ENCODE measurements at places on chromosomes 4 and X.

GRCh38 chrX:74492720-74493201 lies 71.5 kb downstream of the SLC16A2 start:
- no peak for DNase-seq

GRCh38 chr4:26271703-26272102 lies 49.1 kb upstream of the RBPJ start:
- DNase-seq = no peak

DNA sequence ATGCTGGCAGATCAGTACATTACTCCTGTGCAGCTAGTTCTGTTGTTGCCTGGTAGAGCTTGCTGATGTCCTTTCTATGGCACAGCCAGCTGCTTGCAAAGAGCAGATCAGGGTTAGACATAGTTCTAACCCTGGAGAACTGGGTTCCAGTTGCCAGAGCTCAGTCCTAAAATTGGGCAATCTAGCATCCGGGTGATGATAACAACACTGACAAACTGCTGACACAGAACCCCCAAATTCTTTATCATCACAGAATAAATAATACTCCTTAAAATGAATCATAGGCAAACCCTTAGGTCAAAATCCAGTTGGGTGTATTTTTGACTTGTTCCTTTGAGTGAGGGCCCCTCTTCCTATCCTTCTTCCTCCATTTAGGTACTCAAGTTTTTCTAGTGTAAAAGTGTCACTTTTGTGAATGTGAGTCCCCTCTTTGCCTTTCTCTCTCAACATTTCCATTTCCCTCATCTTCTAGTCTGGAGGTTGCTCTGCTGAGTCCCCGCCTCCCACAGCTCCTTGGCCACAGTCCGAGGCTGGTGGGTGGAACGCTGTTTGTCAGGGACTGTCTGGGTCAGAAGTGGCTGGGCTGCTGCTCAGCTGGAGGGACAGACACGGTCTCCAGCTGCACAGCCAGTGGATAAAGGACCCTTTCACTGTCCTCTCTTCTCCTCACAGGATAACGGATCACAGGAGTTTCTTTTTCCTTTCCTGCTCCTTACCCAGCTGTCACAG lies 93.6 kb upstream of the RASGEF1B start:
- DNase-seq = no peak

DNA sequence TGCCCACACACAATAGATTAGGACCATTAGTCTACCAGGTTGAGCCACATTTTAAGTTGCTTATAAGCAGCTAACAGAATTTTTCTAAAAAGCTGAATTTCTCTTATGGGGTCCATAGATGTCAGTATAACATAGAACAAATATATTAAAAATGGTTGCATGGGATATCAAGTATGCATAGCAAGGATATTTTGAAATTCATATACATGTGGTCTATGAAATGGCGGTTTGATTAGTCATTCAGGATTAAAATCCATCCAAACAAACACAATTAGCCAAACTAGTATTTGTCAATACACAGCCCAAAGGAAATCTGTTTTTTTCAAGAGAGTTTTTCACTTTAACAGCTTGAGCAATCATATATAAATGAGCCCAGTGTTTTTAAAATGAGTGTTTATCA lies 33.5 kb upstream of the AMOT start:
- peak; percentile 35 for DNase-seq

DNA sequence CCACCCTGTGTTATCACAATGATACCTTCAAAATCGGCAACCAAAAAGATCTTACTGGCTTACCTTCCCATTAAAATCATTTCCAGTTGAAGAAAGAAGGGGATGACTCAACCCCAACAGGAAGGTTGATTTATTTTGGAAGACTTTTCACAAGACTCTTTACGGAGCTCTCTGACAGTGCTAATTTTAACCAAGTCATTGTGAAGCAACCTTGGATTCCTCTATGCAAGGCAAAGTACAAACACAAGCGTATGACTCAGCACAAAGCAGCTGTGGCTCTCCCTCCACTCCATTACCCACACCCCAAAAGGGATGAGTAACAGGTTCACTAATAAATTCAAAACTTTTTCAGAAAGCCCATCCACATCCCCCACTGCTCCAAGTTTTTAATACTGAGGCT lies 213.8 kb upstream of the FGF13 start:
- peak; percentile 74 for DNase-seq

DNA sequence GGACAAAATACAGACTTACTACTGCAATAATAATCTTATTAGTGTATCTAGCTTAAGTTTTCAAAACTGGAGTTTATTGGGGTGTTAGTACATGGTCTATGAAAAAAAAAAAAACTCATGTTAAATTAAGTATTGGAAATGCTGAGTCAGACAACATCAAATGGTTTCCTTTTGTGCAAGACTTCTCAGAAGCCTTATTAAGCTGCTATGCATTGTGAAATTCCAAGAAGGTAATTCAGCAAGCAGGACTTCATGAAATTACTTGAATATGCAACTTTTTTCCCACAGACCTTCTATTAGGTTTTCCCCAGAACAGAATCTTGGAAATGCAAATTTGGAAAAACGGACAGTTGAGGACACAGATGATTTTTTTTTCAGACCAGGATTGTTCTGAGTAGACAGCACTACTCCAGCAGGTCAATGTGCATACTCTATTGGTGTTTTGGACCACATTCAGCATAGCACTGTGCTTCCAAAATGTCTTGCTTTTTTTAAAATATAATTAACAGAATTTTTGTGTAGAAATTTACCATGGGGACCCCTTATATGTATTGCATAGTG lies 568.8 kb upstream of the TENM3 start:
- DNase-seq = peak; percentile 89

GRCh38 chr4:126954537-126955291 lies 678.0 kb upstream of the INTU start:
- DNase-seq = peak; percentile 71

- peak; percentile 13 for DNase-seq
Observed at GRCh38 chr4:16931339-16932305, 33.2 kb upstream of the LDB2 start.

- no peak for DNase-seq
Observed at GRCh38 chrX:32448945-32449344, 762.4 kb downstream of the DMD start.

GRCh38 chr4:26885912-26886274 lies 25.3 kb downstream of the STIM2 start:
- DNase-seq = no peak

DNA sequence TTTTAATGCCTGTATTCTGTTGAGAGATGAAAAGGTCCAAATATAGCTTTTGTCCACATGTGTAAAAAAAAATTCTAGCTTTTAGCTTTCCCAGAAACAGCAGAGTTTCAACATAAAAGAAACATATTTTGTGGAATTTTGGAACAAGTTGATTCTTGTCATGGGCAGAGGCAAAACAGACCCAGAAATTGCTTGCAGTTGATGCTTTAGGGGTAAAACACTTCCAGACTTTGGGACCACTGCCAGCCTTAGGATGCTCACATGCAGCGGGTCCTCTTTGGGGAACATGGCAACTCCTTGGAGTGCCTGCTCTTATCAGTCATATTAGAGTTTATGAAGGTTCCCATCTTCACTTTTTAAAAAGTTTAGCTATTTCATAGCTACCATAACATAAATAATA lies 30.4 kb downstream of the DCLK2 start:
- DNase-seq = peak; percentile 54

GRCh38 chr4:112854420-112854819 lies 195.0 kb upstream of the ANK2 start:
- no peak for DNase-seq

- DNase-seq = no peak
Observed at GRCh38 chrX:65702956-65703355, 35.5 kb downstream of the MSN start.

DNA sequence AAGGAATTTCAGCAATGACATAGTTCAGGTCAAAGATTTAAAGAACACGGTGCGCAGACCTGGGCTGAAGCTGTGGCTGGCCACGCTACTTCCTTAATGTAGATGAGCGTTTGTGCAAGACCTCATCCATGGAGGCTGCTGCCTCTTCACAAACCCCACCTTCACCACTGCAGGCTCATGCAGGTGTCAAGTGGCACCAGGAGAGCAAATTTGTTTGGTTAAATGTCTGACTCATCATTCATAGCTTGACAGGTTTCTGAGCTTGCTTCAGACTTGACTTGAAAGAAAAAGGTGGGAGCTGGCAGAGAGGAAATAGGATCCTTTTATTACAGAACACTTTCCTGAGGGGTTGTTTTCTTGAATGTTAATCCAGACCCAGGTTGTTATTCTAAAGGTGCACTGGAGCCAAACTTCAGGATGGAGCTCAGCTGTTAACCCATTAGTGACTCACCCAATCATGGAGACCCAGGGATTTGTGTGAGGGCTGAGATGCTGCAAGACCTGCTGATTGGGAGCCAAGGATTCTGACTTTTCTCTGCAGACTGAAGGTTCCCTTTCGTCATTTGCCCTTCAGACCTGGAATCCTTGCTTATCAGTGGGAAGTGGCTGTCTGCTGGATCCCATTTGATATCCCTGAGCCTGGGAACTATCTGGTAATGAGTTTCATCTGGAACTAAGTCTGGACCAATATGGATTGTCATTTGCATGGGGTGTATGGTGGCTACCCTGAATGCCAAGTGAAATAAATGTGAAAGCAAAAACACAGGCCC lies 315.3 kb downstream of the PTTG2 start:
- DNase-seq = no peak

- no peak for DNase-seq
Observed at GRCh38 chrX:145405012-145405411, 157.7 kb downstream of the SPANXN1 start.

DNA sequence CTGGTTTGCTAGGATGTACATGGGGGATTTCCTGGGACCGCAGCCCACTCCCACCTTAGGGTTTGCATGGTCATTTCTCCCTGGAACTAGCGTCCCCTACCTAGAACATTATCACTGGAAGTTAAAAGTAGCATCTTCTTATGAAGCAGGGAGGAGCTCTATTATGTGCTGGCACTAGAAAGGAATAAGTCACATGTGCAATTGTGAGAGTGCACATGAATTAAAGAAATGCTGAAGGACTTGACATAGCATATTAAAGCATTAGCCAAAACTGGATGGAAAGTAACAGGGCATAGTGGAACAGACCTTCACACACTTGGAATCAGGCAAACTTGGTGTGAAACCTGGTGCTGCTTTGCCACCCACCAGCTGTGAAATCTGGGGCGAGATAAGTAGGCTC lies 2.7 kb downstream of the EXOC1L start:
- DNase-seq = no peak

DNA sequence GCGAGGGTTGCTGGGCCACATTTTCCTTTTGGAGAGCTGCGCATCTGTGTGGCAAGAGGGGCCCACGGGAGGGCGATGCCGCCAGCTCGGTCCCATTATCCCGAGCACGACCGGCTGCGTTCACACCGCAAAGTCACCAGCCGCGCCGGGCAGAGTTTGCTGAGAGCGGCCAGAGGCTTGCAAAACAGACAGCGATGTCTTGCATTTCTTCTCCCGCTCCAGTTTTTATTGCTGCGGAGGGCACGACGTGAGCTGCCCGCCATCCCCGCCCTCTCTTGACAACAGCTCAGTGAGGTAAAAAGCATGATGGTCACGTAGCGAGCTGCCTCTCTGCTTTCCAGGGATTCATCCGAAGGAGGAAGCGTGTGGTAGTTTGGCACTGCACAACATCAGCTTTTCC lies 102.1 kb upstream of the TENM3 start:
- no peak for DNase-seq

DNA sequence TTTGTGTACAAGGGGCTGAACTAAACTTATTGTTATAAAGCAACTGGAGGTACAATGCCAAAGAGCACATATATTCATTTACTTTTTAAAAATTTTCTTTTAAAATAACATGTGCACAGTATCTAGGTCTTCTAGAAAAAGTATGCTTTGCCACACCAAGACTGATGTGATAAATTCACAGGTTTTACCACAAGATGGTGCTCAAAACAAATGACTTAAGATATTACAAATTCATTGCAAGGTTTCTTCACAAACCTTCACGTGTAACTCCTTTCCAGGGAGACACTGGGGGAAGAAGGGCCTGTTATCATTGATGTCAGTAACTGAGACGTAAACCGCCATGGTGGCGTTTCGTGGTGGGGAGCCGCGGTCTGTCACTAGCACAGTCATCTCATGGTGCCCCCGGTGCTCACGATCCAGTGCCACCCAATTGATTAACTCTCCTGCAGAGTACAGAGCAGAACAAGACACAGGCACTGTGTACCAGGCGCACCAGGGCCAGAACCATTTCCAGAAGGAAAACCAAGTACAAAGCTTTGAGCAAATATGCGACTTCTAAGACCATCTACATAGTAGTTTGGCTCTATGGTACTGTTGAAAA lies 162.2 kb downstream of the DCHS2 start:
- peak; percentile 28 for DNase-seq

DNA sequence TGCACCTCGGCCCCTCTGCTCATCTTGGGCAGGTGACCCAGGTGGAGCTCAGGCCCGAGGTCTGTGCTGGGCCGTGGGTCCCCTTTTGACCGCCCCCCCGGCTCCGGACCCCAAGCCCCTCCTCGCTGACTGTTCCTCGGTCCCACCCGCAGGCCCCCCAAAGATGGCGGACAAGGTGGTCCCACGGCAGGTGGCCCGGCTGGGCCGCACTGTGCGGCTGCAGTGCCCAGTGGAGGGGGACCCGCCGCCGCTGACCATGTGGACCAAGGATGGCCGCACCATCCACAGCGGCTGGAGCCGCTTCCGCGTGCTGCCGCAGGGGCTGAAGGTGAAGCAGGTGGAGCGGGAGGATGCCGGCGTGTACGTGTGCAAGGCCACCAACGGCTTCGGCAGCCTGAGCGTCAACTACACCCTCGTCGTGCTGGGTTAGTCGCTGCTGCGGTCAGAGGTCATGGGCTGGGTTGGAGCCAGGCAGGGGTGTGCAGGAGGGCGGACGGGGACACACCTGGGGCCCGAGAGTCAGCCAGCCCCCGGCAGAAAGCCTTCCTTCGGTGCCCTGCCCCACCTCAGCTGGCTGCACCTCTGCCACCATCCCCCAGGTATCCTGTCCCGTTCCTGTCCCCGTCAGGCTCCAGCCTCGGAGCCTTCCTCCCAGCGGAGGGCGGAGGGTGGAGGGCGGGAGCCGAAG lies 10.8 kb downstream of the FGFRL1 start:
- no peak for DNase-seq

DNA sequence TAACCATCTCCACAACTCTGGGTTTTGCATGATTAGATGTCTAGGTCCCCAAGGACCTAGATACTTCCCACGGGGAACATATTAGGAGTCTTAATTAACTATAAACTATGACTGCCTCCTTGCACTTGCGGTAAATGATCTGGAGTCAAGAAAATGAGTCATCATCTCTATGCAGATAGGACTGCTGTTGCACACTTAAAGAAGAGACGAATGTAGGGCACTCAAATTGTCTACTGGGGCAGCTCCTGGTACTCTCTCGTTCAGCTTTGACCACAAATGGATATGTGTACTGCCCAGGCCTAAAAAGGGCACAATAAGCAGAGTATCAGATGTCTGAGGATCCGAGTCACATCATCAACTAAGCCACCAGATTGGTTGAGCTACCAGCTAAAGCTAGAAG lies 1783.4 kb upstream of the AGA start:
- no peak for DNase-seq

- DNase-seq = peak; percentile 54
Observed at GRCh38 chr4:140609548-140610425, 41.0 kb upstream of the UCP1 start.

- no peak for DNase-seq
Observed at GRCh38 chr4:138678985-138679746, 336.4 kb upstream of the NOCT start.

GRCh38 chr4:175784986-175785525 lies 27.0 kb downstream of the GPM6A start:
- no peak for DNase-seq

GRCh38 chr4:55545151-55545550 lies 1.6 kb downstream of the CLOCK start:
- peak; percentile 14 for DNase-seq

GRCh38 chr4:156158747-156159146 lies 205.1 kb upstream of the CTSO start:
- no peak for DNase-seq
